ENCODE measurements at places on chromosomes 2 and 18. TPM values are rescaled to one million over a fixed set of nuclear protein-coding genes. Genes with fewer than 3 reads are reported as not detected.

Gene MC4R
- not detected for total RNA-seq

Gene CNTNAP5
- not detected for total RNA-seq

Gene CYRIA
- total RNA-seq = 1.3 TPM

Gene ABCG5
- not detected for total RNA-seq

Gene CFAP53
- 0.23 TPM for total RNA-seq

Gene KYNU
- total RNA-seq = 1.2 TPM

Gene ZNF638
- total RNA-seq = 109 TPM

Gene MROH2A
- 0.26 TPM for total RNA-seq

Gene ASNSD1
- 31.8 TPM for total RNA-seq

Gene CLEC4F
- total RNA-seq = 0.64 TPM

DNA sequence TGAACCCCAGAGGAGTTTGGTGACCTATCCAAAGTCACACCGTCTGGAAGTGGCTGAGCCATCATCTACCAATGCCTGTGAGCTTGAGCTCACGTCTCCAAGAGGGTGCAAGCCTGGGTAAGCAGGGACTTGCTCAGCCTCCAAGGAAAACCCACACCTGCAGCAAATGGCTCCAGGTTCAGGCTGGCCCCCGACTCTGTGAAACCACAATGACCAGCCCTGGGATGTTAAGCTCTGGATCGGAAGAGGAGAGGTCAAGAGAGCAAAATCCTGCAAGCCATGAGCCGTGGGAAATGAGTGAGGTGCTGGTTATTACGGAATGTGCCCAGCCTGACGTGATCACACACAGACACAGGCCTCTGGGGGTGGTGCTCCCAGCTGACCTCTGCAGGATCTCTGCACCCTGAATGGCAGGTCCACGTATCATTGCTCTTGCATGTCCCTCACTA lies 94.1 kb upstream of the OTOS start:
- peak; percentile 75 for DNase-seq

DNA sequence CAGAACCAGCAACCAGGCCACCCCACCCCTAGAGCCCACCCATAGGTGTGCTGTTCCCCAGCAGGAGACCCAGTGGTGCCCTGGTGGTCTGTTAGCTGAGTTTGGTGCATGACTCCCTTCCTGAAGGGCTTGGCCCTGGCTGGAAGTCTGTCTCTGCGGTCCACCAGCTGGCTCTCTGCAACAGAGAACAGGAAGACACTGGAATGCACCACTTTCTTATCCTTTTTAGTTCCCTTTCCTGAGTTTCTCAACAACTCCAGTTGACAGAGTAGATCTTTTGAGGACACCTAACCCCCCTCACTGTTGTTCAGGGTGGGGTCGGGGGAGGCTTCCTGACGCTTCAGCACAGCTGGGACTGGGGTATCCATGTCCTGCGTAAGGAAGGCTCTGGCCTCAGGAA lies 11.9 kb upstream of the RPL37A start:
- no peak for DNase-seq

- DNase-seq = no peak
Measured at GRCh38 chr2:51997571-51997970, 965.6 kb upstream of the NRXN1 start.

GRCh38 chr2:176680916-176681516 lies 411.8 kb downstream of the MTX2 start:
- no peak for DNase-seq

- DNase-seq = peak; percentile 80
Measured at GRCh38 chr2:20427931-20428526, 18.8 kb upstream of the RHOB start.

DNA sequence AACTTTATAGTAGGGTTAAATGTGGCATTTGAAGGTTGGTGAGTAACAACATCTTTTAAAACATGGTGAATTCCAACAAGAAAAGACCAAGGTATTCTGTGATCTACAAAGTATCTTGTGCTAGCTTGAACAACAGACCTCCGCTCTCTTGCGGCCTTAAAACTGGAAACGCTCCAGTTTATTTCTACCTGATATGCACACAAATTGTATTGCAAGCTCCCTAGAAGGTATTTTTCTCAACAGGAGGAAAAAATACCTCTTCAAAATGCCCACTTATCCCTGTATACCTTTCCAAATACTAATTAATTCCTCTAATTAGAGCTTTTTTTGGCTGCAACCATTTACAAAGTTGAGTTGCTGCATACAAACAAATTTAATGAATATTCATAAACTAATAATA lies 69.5 kb downstream of the KCNH7 start:
- no peak for DNase-seq

DNA sequence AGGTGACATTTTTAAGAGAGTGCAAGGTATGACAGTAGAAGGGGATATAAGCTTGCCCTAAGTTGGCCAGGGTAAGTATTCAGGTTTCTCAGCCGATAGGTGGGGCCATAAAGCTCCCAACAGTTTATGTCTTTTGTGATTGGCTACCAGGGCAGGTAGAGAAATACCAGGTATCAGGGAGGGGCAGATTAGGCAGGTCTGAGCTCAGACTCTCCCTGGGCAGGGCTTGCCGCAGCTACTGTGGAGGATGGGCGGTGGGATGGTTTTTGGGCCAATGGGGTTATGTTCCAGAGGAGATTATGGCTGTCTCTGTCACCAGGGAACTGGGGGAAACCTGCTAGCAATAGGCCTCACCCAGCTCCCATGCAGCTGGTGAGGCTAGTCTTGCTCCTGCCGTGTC lies 211.6 kb downstream of the PTH2R start:
- DNase-seq = no peak

GRCh38 chr2:29987146-29987545 lies 65.8 kb upstream of the ALK start:
- no peak for DNase-seq

- no peak for DNase-seq
Measured at GRCh38 chr2:197838579-197838978, 34.2 kb downstream of the PLCL1 start.

DNA sequence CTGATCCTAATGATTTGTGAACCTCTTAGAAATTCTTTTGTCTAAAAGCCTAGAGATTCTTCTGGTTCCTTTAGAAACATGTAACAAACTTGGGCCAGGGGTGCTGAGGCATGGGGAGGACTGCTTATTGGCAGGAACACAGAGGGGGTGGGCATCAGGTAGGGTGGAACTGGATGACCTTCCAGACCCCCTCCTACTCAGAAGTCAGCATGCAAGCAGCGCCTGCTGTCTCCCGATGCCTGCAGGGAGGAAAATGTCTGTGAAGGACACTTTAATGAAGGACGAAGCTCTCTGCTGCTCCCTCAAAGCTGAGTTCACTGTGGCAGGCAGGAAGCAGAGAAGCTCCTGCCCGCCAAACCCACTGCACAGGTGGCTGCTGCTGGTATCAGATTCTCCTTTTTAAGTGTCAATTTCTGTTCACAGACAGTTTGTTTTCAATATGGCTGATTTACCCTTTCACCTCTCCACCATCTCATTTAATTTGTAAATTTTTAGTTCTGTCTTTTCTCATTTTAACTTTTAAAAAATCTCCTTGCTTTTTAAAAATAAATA lies 19.4 kb downstream of the COA5 start:
- DNase-seq = no peak

- no peak for DNase-seq
Measured at GRCh38 chr2:111679202-111679601, 204.8 kb downstream of the ANAPC1 start.

DNA sequence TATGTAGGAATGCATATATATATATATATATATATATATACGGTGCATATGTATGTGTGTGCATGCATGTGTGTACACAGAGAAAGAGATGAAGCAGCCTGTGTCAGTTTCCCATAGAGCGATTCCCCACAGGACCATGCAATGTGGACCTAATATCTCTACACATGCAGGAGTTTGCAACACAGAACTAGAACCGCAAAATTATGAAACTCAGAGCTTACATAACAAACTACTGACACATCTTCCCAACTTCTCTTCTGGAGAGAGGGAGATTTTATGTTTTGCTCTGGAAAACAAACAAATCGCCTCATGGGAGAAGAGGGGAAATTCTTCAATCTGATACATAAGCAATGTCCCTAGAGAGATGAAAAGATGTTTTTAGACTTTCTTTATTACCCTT lies 377.2 kb downstream of the LRATD1 start:
- DNase-seq = no peak

Data from lower leg skin (tissue), 4 donors.